Islet precursor cell (in vitro differentiated cells): ENCODE measurements at places on chromosomes 12 and 14.

- DNase-seq = peak; percentile 65
Measured at GRCh38 chr12:54300225-54300731, 537 bp downstream of the NFE2 start.

- no peak for DNase-seq
Measured at GRCh38 chr14:70086685-70087379, 101.9 kb downstream of the SLC8A3 start.

DNA sequence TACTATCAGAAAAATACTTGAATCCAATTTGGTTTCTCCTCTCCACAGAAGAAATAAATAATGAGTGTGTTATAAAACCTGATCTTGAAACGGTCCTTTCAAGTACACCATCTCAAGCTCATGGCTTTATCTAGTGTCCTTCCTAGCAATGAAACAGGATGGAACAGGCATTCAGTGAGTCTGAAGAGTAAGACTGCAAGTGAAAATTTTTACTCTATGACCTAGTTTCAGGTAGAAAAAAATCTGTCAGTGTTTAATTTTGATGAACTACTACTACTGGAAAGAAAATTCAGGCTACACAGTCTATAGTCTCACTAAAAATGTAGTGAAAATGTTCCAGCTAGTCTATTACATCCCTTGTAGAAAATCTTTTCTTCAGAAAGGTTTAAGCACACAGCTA is 7.7 kb downstream of the CBX5 start:
- no peak for DNase-seq

DNA sequence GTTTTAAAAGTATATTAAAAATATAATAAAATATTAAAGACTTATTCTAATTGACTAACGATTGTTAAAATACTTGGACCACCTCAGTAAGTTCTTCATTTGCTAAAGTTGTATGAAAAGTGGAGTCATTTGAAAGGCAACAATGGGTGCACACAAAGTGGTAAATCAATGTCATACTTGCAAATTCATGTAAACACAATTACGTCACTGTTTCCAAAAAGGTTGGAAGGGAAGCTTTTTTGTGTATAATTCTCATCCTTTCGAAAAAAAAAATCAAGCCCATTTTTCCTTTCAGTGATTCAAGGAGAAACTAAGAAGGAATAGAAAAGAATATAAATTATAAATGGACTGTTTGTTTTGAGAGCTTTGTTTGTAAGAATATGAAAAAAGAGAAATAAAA is 166.2 kb downstream of the PIK3C2G start:
- DNase-seq = no peak

- no peak for DNase-seq
Measured at GRCh38 chr12:85363382-85364190, 83.6 kb downstream of the ALX1 start.
